ENCODE measurements at places on chromosomes 11 and 22.

DNA sequence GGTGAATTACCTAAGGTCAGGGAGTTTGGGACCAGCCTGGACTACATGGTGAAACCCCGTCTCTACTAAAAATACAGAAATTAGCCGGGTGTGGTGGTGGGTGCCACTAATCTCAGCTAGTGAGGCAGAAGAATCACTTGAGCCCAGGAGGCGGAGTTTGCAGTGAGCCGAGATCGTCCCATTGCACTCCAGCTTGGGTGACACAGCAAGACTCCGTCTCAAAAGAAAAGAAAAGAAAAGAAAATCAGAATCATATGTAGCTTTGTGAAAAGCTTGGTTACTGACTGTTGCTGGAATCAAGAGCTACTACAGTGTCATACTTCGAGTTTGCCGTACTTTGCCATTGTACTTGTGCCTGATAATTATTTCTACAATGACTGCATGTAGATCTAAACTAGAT lies 4.2 kb upstream of the TMEM135 start:
- no peak for DNase-seq

DNA sequence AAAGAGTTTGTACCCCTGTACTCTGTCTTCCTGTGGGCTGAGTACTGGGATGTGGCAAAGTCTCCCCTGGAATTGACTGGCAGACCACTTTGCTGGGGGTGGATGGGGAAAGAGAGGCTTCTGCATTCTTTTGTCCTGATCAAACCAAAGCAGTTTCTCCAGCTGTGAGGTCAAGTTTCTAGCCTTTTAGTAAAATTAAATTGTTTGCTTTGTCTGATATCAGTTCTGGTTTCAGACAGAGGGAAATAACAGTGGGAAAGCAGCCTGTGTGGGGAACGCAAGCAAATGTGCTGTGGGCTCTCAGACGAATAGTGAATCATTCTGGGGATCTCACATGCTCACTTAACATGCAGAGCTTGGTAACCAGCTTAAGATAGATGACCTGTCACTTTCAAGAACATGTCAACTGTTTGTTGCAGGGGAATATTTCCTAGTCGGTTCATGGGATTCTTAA lies 151.6 kb downstream of the FAT3 start:
- no peak for DNase-seq

DNA sequence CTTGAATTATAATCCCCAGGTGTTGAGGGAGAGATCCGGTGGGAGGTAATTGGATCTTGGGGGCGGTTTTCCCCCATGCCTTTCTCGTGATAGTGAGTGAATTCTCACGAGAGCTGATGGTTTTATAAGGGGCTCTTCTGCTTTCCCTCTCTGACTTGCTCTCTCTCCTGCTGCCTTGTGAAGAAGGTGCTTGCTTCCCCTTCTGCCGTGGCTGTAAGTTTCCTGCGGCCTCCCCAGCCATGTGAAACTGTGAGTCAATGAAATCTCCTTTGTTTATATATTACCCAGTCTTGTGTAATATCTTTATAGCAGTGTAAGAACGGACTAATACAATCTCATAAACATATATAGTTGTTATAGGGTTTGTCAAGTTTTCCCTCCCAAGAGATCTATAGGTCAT lies 32.8 kb downstream of the KCNE3 start:
- no peak for DNase-seq

GRCh38 chr22:30843245-30843644 lies 125.3 kb downstream of the MORC2 start:
- no peak for DNase-seq

DNA sequence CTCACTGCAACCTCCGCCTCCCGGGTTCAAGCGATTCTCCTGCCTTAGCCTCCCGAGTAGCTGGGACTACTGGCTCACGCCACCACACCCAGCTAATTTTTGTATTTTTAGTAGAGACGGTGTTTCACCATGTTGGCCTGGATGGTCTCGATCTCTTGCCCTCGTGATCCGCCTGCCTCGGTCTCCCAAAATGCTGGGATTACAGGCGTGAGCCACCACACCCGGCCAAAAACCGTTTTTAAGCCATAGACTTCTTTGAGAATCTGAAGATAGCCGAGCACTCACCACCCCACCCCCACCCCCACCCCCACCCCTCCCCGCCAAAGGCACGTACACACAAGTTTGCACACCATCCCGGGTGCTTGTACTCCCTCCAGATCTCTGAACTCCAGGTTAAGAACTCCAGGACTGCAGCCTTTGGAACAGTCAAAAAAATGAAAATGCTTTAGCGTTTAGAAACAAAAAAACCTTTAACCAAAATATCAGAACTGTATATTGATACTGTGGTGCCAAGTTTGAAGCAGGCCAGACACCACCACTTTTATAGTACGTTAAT lies 1.5 kb downstream of the CRKL start:
- no peak for DNase-seq

DNA sequence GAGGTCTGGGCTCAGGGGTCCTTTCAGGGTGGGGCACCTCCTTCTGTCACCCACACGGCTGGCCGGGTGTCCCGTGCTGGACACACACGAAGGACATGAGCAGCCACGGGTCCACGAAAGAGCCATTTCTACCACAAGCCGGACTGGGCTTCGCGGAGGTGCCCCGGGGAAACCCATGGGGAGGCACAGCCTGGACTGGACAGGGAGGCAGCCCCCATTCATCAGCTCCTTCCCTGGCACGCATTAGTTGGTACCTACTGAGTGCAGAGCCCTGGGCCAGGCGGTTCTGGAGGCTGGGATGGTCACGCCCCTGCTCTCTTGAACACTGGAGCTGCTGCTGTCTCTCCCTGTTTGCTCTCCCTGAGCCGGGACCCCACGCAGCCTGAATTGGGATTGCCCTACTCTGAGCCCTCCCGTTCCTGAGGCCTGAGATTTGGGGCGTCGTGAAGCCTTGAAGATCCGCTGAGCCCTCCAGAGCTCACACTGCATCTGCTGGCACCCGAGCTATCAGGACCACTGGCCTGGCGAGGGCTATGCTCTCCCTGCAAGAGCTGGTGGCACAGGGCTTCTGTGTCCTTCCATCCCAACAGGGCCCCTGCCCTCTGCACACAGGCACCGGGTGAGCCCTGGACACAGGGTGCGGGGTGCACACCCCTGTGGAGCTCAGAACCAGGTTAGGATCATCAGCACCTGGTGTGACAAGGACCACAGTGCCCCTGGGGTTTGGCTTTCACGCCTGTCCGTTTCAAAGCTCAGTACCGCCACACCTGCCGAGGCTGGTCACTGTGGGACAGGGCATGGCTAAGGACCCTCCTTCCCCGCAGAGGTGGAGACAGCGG lies 84.6 kb downstream of the MYEOV start:
- DNase-seq, result no peak

DNA sequence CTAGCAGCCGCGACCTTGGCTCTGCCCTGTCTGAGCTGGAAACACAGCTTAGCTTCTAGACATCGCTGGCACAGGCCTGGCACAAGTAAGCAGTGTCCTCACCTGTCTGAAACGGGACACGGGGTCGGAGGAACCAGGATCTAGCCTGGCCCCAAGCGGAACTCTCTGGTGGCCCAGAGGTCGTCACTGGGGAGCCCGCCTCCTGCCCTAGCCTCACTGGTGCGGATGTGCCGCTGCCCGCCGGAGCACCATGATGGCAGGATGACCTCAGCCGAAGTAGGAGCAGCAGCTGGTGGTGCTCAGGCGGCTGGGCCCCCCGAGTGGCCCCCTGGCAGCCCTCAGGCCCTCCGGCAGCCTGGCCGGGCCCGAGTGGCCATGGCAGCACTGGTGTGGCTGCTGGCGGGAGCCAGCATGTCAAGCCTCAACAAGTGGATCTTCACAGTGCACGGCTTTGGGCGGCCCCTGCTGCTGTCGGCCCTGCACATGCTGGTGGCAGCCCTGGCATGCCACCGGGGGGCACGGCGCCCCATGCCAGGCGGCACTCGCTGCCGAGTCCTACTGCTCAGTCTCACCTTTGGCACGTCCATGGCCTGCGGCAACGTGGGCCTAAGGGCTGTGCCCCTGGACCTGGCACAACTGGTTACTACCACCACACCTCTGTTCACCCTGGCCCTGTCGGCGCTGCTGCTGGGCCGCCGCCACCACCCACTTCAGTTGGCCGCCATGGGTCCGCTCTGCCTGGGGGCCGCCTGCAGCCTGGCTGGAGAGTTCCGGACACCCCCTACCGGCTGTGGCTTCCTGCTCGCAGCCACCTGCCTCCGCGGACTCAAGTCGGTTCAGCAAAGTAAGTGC lies 871 bp downstream of the SLC35E4 start:
- DNase-seq, result no peak

DNA sequence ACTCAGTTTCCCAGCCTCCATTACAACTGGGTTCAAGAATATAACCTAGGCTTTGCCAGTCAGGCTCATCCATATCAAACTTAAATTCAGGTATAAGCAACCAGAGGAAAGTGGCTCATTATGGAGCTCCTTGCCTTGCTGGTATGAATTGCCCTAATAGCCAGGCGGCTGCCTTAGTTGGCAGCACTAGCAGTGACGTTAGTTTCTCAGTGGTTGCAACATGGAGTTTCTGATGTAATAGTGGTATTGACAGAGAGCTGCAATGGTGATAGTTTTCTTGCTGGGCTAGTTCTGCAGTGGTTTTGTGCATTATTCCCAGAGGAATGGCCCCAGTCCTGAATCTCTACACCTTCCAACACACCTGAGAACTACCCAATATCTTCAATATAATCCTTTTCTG lies 3.8 kb upstream of the TMEM123 start:
- no peak for DNase-seq

- DNase-seq, result no peak
Measured at GRCh38 chr22:31945443-31945855, 1.1 kb downstream of the YWHAH start.

DNA sequence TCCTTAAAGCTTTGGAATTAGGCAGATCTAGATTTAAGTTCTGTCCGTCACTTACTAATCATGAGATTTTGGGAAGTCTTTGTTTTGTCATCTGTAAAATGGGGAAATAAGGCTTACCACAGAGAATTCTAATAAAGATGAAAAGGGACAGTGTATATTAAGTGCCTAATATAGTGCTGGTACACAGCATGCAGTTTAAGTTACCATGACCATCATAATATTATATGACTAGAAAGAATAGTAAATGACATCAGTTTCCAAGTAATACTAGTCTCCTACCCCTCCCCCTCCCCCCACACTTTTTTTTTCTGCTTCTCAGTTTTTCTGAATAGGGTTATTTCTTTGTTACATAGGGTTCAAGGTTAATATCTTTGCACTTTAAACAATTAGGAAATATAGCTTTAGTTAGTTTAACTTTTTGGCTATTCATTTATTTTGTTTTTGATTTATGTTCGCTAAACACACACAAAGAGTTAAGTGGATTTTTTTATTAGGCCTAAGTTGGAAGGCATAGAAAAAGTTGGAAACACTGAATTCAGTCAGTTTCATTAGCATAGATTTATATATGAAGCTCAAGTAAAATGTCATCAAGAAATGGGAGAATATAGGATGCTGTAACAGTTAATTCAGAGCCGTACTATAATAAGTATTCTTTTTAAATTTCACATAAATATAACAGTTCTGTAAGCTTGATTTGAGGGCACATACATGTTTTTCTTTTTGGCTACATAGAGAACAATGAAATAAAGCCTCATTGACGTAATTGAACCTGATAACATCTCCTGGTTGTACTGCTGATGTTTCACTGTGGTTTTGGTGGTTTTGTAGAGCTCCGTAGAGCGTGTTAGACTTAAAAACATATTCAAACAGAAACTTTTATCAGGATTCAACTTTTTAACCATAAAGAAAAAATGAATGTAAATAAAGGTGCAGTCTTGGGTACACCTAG lies 121.2 kb downstream of the PDE3B start:
- no peak for DNase-seq

DNA sequence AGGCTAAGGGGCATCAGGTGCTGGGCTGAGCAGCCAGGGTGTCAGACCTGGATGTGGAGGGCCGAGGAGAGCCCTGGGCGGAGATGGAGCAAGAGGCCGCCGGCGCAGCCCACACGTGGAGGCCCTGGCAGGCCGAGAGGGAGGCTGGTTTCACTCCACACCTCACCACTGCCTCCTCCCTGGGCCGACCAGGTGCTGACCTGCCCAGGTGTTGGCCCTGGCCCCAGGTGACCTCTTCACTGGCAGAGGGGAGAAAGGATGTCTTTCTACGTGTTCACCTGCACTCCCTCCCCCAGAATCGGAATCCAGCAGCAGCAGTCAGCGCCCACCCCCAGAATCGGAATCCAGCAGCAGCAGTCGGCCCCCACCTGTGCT lies 781 bp downstream of the ANO9 start:
- no peak for DNase-seq

GRCh38 chr11:59380263-59381059 lies 21.8 kb downstream of the OR5AN1 start:
- no peak for DNase-seq

All from stimulated activated CD4-positive, alpha-beta T cell treated with anti-CD3 and anti-CD28 coated beads, Interleukin-4, amount 100 ng/mL, for 48 hours (primary cell).